CD14-positive monocyte (primary cell): ENCODE measurements at places on chromosomes 7 and 10.

GRCh38 chr10:3958472-3958996 is 173.5 kb upstream of the KLF6 start:
- no peak for DNase-seq

- DNase-seq: no peak
Measured at GRCh38 chr10:28020993-28021982, 22.4 kb upstream of the ODAD2 start.

- DNase-seq: no peak
Measured at GRCh38 chr7:1521456-1521855, 9.0 kb upstream of the MAFK start.

DNA sequence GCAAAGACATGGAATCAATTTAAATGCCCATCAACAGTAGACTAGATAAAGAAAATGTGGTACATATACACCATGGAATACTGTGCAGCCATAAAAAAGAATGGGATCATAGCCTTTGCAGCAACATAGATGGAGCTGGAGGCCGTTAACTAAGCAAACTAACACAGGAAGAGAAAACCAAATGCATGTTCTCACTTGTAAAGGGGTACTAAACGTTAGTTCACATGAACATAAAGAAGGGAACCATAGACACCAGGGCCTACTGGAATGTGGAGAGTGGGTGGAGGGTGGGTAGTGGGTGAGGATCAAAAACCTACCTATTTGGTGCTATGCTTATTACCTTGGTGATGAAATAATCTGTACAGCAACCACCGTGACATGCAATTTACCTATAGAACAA is 78.4 kb upstream of the GSDME start:
- DNase-seq: no peak

- no peak for DNase-seq
Measured at GRCh38 chr7:121341933-121342332, 13.1 kb downstream of the WNT16 start.

- DNase-seq: no peak
Measured at GRCh38 chr7:121739465-121739864, 133.5 kb upstream of the PTPRZ1 start.

DNA sequence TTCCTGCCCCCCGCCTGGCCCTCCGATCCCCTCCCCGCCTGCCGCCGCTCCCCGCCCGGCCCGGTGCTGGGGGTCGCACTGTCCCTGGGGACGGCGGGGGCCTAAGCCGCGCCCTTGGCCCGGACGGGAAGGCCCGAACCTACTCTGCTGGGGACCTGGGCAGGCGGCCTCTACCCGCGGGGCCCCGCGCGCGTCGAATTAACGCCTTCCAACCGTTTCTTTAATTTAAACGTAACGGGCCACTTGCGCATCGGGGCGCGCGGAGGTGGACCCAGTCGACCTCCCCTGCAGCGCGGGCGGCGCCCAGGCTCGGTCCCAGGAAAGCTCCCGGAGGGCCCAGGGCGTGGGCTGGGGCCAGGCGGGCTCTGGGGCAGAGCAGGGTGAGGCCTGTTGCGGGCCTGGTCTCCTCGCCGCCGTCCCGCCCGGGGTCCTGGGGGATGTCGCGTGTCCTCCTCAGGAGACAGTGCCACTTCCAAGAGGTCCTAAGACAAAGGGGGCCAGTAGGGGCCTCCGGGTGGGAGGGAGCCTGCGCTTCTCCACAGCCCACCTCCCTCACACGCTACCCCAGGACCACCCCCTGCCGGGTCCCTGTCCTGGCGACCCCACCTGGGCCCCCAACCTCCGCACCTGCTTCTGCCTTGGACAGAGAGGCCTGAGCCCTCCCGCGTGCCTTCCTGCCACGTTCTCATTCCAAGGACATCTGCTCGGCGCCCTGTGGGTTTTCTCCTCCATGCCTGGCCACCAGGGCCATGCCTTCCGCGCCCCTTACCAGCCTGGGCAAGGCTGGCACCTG is 658 bp upstream of the PTPRN2 start:
- DNase-seq: no peak

DNA sequence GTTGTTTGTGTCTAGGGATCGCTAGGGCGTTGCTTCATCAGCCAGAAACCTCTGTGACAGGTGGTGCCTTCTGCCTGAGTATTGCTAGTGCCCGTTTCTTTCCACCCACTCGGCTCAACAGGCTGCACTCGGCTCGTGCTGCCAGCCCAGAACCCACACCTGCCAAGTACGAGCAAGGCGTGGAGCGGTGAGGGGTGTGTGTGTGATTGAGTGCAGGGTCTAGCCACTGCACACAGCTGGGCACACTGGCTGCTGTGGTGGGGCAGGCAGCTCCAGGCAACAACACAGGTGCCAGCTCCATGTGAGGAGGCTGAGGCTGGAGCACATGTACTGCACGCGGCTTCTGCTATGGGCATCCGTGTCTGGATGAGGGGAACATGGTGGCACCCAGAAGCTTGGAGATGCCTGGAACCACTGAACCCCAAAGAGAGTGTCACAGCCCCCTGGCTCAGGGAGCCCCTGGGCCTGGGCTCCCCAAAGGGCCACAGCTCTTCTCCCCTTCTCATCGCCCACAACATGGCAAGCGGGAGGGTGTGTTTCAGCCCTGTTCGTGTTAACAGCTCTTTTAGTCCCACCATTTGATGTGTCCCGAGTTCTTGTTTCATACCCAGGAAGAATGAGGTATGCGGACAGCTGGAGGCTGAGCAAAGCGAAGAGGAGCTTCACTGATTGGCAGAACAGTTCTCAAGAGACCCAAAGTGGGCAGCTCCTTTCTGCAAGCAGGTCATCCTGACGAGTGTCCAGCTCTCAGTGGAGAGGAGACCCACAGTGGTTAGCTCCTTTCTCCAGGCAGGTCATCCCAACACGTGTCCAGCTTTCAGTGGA is 78.1 kb downstream of the HDAC9 start:
- no peak for DNase-seq

- DNase-seq: no peak
Measured at GRCh38 chr7:33079096-33079495, 16.5 kb upstream of the NT5C3A start.

DNA sequence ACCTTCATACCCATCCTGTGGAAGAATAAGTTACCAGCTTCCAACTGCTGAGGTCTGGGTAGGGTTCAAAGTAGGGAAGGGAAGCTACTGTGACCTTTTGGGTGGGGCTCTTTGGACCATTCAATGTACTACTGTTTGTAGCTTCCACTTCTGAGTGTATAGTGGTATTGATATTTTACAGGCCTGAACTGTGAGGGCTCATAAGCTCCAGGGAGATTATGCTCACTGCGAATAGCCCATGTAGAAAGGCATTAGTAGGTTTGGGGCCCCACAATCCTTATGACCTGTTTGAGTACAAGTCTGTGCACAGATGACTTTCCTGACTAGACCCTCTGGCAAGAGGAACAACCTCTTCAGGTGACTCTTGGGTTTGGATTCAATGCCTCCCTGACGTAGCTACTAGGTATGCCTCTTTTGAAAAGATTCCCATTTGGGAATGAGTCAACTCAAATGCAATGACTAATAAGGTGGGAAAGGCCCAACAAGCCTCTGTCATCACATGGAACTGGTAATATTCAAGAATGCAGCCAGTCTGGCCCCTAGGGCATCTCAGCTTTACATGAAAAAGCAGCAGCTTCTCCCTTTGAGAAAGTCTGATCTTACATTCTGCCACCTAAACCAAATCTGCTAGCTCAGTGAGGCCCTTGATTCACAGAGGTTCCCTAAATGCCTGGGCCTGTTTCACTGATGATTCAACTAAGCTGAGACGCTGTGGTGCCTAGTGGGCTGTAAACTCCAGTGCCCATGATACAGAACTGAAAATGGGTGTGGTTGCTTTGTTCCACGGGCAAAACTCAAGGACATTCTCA is 79.8 kb downstream of the ABI1 start:
- DNase-seq: peak; percentile 52

- DNase-seq: peak; percentile 45
Measured at GRCh38 chr10:89346405-89347254, 18.8 kb downstream of the IFIT3 start.

DNA sequence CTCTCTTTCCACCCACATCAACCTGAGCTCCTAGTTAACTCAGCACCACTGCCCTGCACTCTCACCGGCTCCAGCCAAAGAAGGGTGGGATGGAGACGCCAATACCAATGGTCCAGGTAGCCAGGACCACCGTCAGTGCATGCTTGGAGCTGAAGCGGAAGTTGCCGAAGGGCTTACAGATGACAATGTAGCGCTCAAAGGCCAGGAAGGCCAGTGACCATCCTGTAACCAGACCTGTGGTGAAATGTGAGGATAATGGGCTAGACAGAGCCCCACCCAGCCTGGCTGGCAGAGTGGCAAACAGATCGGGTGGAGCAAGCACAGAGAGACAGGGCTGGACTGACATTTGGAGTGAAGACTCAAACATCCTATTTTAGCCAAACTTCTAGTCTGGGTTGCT is 673 bp downstream of the OPN1SW start:
- no peak for DNase-seq

DNA sequence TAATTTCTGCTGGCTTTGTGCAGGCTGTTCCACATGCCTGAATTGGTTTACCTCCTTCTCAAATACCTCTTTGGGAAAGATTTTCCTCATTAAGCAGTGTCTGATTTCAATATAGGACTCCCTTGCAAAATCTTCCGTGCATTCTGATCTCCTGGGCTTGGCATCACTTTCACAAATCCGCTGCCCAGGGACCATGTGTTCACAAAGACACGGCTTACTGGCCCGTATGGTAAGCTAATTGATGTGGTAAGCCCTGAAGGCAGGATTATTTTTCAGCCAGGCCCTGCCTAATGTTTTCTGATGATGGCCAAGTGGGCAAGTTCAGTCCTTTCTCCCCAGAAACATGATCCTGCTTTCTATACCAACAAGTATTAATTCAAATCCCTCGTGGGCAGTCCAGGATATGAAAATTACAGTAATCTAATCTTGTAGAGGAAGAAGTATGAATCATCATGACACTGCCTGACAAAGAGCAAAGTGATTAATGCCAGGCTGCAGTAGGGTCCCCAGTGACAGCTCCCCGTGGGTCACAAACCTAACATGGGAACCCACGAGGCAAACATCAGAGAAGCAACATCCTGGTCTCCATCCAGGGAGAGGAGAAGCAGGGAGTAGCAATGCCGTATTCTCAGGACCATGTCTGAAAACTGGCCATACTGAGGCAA is 11.6 kb upstream of the SVIL start:
- DNase-seq: peak; percentile 81

DNA sequence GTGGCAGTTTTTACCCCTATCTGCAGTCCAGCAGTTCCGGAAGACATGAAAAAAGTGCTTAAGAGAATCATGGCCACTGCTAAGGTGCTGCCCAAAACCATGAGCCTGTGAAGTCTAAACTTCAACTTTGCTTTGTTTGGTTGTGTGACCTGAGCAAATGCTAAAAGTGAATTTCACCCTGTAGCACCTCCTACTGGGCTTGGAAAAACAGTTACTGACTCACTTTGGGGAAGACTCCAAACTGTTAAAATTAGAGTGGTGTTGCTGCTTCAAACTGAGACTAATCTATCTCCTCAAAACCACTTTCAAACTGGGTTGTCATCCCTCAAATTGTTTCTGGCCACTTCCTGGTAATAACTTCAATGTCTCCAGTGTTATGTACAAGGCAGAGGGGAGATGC is 21.3 kb downstream of the MKX start:
- no peak for DNase-seq

- no peak for DNase-seq
Measured at GRCh38 chr10:17143055-17143690, 13.6 kb upstream of the CUBN start.

DNA sequence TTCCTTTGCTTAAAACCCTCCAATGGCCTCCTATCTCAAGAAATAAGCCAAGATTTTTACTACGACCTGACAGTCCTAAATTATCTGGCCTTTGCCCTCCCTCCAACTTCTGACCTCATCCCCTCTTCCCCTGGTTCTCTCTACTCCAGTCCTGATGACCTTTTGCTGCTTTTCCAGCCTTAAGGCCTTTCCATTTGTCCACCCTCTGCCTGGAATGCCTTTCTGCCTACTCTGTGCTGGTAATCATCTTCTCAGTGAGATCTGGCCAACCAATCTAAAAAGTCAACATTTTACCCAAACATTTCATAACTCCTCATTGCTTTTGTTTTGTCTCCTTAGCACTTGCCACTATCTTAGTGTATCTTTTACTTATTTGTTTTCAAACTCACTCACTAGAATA is 75.7 kb downstream of the VPS41 start:
- no peak for DNase-seq

GRCh38 chr10:35331894-35332640 is 4.2 kb upstream of the CCNY start:
- no peak for DNase-seq

- no peak for DNase-seq
Measured at GRCh38 chr10:102675011-102675665, 30.9 kb downstream of the TRIM8 start.

DNA sequence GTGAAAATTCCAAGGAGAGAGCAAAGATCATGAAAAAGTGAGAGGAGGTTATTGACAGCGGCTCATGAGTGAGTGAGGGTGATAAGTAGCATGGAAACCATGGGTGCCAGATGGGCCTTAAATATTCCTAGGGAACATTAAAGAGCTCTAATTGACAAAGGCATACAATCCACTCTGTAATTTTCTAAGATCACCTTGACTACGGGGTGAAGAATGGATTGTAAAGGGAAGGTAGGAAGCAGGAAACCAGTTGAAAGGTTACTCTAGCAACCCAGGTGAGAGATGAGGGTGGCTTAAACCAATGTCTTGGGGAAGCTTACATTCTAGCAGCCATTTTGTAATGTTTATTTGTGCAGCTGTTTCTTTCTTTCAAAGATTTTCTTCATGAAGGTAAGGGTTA is 75.7 kb downstream of the RSU1 start:
- DNase-seq: no peak

- DNase-seq: no peak
Measured at GRCh38 chr7:86951895-86952294, 107.6 kb downstream of the ELAPOR2 start.

- DNase-seq: no peak
Measured at GRCh38 chr7:4759211-4759610, 16.2 kb upstream of the AP5Z1 start.

DNA sequence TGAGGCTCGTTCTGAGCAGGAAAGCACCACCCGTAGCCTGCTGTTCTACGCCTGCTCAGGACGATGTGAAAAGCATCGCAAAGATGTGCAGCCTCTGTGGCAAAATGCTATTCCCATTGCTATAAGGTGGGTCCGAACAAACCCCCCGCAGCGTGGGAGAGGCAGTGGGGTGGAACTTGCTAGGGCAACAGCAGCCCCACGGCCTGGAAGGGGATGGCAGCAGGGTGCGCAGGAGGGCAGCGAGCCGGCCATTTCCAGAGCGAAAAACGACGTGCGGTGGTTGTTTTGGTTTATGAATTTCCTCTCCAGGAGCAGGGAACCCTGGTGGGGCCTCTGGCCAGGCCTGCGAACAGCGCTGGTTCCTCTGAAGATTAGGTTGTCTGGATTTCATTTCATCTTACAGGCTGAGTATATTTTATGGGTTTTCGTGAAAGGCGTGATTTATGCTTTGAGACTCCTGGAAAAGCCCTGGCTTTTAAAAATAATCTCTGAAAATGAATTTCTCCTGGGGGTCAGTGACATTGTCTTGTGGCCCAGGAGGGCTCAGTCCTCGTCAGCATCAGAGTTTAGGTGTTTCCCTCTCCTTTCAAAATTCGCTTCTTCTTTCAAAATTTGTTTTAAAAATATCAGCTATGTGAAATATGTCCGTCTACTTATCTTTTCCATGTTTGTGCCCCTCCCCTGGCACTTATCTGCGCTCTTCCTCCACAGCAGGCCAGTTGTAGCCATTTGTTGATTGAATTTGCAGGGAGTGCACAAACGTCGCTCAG is 42.3 kb upstream of the UBE3C start:
- DNase-seq: no peak
